ENCODE measurements at places on chromosomes 11 and 22.

- no peak for DNase-seq
These were observed 8.4 kb downstream of the LRRC4C start for GRCh38 chr11:41451011-41451410.

DNA sequence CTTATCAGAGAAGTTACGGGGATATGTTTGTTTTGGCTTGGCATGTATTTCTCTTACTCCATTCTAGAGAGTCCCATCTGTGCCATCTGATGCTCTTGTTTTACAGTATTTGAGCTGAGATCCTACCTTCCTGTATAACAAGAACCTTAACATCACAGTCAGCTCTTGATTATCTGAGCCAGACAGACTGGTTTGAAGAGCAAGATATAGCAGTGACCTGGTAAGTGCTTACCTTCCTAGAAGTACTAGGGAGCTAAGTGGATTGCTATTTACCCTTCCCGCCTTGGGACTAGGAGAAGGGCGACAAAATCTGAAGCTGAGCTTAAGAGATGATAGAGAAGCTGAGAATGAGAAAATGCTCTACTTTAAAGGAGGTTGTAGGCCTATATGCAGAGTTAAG is 235.3 kb downstream of the CSNK2A3 start:
- DNase-seq, result no peak

- DNase-seq, result no peak
These were observed 33.8 kb downstream of the SYT13 start for GRCh38 chr11:45252134-45252856.

DNA sequence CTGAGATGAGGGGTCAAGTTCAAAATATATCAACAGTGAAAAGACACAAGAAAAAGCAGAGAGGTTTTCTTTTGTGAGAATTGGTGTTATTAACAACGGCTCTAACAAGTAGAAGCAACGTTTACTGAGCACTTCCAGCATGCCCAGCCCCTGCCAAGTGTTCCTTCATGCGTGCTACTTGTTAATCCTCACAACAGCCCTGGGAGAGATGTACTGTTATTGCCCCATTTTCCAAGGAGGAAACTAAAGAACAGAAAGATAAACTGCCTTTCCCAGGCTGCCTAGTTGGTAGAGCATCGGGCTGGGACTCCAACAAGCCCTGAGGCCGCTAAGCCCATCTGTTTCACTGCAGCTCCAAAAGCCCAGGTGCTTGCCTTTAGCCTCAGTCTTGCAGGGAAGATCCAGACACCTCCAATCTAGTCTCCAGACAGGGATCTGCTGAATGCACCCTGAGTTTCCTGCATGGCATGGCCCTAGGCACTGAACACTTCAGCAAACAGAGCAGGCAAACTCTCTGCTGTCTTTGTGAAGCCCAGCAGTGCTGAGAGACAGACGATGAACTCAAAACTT is 25.5 kb downstream of the SPATA19 start:
- no peak for DNase-seq

GRCh38 chr22:35733036-35733435 is 15.4 kb downstream of the APOL5 start:
- no peak for DNase-seq

DNA sequence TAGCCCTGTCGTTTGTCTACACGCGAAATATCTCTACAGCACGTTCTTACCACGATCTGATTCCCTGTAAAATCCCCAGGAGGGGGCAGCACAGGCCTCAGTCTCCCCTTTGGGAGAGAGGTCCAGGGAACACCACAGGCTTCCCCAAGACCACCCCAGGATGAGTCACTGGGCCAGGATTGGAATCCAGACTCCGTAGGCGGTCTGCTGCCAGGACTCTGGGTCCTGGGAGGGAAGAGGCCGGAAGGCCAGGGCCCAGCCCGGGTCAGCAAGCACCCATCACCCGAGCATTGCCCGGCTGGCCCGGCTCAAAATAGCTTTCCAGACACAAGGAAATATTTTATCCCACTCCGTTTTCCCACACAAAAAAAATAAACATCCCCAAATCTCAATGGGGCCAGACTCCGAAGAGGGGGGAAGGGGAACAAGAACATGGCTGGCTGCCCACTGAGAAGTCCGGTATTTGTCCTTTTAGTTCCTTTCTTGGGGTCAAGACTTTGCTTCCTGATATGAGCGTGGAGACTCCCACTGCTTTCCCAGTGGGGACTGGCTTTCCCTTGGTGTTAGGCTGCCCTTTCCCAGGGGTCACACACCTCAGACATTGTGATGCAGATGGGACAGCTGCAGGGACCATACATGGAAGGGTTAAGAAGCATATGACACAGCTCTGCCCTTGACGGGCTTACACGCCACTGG is 91.3 kb downstream of the LRRC32 start:
- DNase-seq, result no peak

DNA sequence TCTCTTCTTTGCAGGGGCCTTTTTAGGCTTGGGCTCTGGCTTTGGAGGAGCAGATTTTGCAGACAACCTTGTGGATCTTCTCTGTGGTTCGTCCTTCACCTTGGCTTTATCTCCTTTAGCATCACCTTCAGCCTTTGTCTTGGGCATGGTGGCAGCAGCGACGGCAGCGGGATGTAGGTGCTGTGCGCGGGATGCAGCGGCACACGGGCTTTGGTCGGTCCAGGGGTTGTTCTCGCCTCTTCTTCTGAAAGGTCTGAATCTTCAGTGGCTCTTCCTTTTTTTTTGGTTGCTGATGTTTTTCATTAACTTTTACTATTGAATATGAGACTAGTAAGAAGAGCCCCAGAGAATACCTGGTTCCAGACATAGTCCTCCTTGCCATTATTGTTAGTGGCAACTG is 10.0 kb downstream of the MEI1 start:
- DNase-seq, result no peak

- DNase-seq, result no peak
These were observed 90.8 kb downstream of the LUZP2 start for GRCh38 chr11:24587635-24588034.

DNA sequence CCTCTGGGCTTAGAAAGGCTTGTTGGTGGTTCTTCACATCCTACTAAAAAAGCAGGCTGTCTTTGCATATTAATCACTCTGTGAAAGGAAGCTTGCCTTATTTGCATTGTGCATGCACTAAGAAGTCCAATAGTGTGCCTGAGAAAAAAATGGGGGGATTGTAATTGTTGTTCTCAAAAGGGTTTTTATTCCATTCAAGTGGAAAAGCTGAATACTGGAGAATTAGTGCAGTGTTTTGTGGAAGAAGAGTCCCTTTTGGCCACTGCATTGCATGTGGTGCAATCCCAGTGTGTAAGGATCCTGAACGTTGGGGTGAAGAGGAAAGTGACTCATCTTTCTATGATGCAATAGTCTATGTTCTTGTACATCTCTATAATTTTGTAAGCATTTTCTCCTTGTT is 16.5 kb downstream of the NCAM1 start:
- no peak for DNase-seq

DNA sequence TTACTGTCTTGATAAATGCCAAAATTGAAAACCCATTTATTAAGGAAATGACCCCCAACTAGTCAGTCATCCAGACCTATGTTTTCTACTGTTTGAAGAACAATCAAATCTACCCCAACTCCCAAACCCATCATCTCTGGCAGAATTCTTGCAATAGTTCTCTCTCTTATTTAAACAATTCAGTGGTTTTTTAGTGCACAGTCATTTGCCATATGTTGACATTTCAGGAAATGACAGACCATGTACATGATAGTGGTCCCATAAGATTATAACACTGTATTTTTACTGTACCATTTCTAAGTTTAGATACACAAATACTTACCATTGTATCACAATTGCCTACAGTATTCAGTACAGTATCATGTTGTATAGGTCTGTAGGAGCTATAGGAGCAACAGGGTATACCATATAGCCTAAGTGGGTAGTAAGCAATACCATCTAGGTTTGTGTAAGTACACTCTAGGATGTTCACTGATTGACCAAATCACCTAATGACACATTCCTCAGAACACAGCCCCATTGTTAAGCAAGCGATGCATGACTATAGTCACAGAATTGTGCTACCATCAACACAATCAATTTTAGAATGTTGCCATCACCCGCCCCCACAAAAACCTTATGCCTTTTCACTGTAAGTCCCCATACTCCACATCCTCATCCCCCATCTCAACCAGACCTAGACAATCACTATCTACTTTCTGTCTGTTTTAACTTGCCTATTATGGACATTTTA is 41.8 kb downstream of the MMP20 start:
- no peak for DNase-seq

GRCh38 chr11:134040386-134041302 is 28.2 kb upstream of the JAM3 start:
- DNase-seq, result no peak

DNA sequence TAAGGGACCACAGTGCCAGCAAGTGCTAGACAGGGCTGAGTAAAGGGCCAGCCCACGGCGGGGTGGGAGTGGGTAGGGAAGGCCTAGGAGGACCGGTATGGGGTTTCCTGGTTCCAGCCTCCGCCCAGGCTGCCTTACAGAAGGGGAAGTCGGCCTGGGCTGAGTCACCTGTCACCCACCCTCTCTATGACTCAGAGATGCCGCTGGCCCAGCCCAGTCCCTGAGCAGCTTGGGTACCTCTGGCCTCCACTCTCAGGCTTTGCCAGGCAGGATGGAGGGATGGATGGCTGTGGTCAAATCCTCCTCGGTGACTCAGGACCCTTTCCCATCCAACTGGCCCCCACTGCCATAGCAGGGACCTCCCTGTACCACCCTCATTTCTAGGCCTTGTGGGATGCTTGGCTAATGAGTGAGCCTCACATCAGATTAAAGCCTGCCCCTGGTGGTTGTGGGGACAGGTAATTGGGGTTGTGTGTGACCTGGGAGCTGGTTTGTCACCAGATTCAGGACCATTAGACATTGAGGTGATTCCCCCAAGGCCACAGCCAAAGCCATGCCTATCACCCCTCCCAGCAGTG is 13.9 kb downstream of the SLC35E4 start:
- peak; percentile 54 for DNase-seq

GRCh38 chr22:37065180-37065579 is 13.6 kb downstream of the KCTD17 start:
- DNase-seq, result no peak

GRCh38 chr22:48886604-48887393 is 940.9 kb downstream of the BRD1 start:
- DNase-seq, result no peak

GRCh38 chr11:12199231-12199948 is 89.0 kb downstream of the MICAL2 start:
- DNase-seq, result no peak

GRCh38 chr11:17572359-17572690 is 25.3 kb downstream of the OTOG start:
- no peak for DNase-seq

DNA sequence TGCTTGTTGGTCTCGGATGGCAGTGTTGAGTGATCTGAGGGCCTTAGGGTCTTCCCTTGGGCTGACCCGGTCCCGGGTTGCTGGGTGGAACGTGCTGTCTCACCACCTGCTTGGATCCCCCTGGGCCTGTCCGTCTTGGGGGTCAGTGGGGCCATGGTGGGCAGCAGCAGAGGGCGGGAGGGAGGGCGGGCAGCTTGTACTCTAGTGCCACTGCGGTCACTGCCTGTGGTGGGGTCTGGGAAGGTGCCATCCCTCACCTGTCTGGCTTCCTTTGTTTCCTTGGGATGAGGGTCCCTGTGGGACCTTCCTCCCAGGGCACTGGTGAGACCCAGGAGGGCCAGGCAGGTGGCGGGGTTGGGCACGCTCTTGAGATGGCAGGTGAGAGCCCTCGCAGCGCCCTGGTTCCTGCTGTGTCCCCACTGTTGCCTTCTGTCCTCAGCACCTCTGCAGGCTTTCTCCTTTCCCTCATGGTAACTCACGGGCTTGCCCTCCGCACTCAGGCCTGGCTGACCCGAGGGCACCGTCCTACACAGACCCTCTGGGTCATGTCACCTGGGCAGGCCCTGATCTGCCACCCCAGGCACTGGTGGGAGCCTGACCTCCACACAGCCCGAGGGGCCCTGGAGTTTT is 34.2 kb downstream of the TBC1D22A start:
- DNase-seq, result no peak

DNA sequence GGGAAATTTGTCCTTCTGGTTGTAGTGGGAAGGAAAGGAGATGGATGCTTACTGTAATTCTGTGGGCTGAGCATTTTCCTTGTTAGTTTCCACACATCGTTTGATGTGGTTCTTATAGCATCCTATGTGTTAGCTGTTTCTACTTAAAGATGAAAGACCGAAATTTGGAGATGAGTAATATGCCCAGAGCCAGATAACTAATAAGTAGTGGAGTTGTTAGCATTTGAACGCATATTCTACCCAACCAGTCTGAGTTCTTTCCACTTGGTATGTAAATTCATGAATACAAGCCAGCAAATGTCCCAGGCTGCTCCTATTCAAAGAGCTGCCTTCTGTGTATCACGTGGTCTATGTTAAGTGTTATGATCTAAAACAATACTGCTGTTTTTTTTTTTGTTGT is 14.6 kb downstream of the SPECC1L start:
- DNase-seq, result no peak

DNA sequence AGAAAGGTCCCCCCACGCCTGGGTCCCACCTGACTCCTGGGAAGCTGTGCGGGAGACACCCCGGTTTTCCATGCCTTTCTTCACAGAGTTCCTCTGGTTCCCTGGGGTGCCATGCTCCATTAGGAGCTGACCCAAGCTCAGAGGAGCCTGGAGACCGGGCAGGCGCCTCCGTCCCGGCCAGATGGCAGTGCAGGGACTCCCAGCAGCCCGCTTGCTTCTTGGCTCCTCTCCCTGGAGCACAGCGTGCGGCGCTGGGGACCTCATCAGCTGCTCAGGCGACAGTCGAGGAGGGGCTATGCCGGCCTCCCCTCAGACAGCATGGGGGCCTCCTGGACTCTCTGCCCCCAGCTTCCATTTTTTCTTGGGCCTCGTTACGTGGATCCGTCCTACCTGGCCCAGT is 13.1 kb upstream of the TTLL12 start:
- no peak for DNase-seq

DNA sequence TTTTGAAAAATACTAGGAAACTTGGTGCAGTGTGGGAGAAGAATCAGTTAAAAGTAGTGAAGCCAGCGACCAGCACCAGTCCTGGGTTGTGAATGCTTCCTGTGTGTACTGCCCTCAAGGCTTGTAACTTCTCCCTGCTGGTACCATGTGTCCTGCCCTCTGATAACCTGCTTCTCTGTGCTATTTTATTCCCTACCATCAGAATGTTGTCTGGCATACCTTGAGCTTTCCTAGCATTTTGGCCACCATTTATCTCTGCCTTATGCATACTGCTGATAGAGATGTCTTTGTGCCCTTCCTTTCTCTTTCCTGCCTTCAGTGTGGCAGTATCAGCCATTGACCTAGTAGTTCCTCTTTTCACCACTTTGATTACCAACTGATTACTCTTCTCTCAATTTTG is 2.0 kb downstream of the GTF2H1 start:
- DNase-seq, result no peak
